ENCODE measurements at places on chromosomes 16 and 17.

DNA sequence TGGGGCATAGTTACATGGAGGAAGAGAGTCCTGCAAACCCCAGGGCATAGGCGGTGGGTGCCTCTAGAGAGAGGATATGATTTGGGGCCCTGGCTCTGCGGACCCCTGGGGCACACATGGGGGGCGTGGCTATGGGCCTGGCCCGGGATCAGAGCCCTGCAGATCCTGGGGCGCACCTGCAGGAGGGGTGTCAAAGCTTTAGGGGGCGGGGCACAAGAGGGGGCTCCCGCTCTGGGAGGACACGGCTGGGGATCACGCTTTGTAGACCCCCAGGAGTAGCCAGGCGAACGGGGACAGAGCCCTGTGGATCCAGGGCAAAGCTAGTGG lies 497 bp downstream of the BCL7C start:
- no peak for DNase-seq

DNA sequence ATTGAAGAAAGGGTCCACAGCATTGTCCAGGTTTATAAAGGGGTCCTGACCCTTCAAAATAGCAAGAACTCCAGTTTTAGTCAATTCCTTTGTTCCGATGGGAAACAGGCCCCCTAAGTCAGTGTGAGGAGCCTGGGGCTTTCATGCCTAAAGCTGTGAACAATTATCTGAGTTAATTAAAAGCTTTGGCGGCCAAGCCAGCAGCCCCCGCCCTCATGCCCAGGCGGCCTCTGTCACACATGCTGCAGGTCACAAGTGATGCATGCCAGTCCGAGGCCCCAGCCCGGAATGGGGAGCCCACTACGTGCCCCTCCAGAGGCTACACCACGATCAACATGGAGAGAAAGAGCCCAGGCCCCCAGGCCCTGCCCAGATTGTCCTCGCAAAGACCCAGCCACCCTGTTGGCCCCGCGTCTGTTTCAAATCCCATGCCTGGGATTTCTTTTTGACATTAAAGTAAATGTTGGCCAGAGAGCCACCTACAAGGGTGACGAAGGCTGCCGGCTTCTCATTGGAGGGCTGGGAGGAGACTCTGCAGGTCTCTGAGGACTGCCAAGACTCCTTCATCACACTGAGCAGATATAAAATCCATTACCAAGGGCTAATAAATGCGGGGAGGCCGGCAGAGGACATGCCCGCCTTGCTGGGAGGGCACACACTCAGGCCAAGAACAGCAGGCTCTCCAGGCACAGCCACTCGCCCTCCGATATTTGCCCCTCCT lies 14.5 kb upstream of the PITPNM3 start:
- no peak for DNase-seq

- no peak for DNase-seq
These were observed 389.0 kb upstream of the CDH11 start for GRCh38 chr16:65510850-65511249.

DNA sequence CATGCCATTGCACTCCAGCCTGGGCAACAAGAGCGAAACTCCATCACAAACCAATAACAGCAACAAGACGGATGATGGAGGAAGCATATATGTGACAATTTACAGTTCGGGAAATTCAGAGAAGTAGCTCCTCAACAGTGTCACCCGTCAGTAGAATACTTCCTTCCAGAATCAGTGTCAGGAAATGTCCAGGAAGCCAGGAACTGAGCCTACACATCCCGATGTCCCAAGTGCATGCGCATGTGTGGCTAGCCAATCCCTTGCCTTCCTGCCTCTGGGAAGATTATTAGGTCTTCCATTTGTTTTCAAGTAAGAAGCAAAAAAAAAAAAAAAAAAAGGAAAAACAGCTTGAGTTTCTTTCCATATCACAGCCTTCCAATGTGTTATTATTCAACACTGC lies 1.4 kb upstream of the PITPNC1 start:
- no peak for DNase-seq

GRCh38 chr17:71830866-71831265 lies 290.0 kb upstream of the SOX9 start:
- no peak for DNase-seq

DNA sequence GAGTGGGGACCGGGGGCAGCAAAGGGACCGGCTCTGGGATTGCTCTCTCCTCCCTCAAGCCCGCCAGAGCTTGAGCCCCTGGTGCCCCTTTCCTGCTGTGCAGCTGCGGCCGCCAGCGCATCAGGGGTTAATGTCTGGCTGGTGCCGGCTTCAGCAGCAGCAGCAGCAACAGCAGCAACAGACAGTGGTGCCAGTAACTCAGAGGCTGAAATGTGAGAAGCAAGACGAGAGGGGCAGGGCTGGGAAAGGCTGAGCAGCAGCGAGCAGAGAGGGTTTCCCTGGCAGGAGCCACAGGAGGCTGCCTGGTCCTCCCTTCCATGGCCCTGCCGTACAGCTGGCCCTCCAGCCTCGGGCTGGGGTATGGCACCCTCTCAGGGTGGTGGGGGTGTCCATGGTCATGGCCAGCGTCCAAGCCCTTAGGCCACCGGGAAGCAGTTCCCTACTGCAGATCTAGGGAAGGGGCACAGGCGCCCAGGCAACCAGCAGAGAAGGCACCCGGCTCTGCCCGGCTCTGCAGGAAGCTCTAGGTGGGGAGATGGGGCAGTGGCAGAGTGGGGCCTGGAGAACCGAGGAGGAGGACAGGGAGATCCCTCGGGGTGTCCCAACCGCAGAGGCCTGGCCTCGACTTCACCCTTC lies 21.1 kb upstream of the TFAP4 start:
- no peak for DNase-seq

DNA sequence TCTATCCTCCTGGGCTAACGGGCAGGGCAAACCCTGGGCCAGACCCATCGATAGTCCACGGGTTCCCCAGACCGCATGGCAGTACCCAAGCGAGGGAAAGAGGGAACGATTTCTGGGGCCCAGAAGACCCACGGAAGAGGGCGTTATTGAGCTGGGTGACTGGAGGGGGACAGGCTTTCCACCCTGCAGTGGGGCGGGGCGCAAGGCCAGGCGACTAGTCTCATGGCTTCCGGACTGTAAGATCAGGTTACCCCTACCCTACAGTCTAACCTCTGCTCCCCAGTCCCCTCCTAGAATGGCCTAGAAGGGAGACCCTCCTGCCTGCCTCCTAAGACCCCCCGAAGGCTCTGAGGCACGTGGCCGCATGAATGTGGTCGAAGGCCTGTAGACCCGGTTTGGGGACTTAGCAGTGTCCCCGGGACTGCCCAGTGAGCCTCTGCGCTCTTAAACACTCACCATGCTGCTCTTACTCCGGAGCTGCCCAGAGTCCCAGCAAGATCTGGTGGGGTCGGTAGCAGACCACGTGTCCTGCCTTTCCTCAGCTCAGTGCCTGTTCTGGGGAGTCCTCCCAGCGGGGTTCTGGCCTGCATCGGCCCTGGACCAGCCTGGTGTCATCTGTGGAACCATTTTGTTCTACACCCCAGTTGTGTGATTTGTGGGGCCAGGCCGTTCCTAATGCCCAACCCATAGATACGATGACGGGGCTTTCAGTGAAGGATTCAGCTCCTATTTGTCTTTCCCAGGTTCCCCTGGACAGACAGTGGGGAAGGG lies 13.2 kb upstream of the AURKB start:
- DNase-seq, result no peak

GRCh38 chr16:79380995-79381602 lies 219.4 kb downstream of the MAF start:
- no peak for DNase-seq

DNA sequence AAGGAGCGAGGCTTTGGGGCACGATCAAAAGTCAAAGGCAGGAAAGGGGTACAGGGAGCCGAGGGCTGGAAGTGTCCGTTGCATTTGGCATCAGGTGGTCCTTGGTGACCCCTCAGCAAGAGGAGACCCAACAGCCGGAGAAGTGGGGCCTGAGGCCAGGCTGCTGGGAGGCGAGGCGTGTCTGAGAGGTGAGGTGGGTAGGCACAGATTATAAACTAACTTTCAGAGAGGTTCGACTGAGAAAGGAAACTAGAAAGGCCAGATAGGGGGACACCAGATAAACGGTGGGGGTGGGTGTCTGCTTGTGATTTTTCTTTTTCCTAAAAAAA lies 3.6 kb downstream of the PECAM1 start:
- no peak for DNase-seq

GRCh38 chr17:50181591-50182560 lies 16.1 kb downstream of the SGCA start:
- no peak for DNase-seq

GRCh38 chr17:74011966-74012365 lies 191.5 kb upstream of the RPL38 start:
- no peak for DNase-seq
